Head of caudate nucleus (tissue), 42 donors: ENCODE measurements at places on chromosomes 5 and 9.

GRCh38 chr5:65102371-65102975 lies 333.7 kb downstream of the CWC27 start:
- DNase-seq = no peak

DNA sequence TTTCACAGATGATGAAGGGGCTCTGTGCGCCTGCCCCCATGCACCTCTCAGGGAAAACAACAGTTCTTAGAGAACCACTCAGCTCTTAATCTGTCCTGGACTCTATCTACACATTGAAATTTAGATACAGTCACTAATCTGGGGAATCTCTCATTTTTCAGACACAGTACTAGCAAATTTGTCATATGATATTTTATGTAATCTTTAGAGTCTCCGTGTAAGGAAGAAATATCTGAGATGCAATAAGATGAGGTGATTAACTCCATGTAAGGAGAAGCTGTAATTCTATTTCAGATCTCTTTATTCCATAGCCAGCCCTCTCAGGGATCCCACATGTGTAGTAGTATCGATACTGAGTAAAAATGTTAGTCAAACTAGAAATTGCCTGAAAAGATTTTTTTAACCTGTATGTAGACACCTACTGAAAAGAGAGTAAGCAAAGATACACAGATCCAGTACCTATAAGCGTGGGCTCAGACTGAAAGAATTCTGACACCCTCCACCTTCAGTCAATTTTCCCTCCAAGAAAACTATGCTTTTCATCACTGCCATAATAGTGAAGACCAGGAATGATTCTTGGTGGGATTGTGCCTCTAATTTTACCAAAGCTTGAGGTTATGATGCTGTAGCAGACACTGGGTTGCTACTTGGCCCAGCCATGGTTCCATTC lies 279.6 kb upstream of the TMEM161B start:
- no peak for DNase-seq

DNA sequence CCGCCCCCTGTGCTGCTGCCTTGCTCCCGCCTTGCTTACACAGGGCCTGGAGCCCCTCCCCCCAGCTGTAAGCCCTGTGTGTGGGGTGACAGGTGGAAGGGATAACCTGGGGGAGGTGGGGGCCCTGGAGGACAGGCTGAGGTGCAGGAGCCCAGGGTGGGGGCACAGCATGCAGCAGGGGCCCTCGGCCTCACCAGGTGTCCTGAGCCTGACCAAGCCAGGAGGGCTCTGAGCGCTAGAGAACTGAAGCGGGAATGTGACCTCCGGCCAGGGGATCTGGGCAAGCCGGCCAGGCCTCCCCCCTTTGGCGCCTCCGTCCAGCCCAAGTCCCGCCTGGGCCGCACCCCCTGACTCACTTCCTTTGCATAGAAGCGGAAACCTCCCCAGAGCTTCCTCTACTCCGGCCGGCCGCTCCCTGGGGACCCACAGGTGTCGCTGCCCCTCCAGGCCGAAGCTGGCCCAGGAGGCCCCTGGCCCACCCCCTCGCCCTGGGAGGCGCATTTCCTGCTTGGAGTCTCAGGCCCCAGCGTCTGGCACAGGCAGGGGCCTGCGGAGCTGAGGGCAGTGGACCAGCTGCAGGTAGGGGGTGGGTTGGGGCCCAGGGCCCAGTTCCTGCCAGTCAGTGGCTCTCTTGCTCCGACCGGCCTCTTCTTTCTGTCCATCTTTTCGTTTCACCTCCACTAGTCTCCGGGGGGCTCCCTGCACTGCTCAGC lies at the start of gene TOR4A:
TSS of gene TOR4A (plus strand) at position 398 of the 713 bp plus-strand sequence. CDS start 964 bp downstream, outside the sequence.
- DNase-seq = no peak

GRCh38 chr5:71969460-71969859 lies 137.8 kb upstream of the MAP1B start:
- no peak for DNase-seq

DNA sequence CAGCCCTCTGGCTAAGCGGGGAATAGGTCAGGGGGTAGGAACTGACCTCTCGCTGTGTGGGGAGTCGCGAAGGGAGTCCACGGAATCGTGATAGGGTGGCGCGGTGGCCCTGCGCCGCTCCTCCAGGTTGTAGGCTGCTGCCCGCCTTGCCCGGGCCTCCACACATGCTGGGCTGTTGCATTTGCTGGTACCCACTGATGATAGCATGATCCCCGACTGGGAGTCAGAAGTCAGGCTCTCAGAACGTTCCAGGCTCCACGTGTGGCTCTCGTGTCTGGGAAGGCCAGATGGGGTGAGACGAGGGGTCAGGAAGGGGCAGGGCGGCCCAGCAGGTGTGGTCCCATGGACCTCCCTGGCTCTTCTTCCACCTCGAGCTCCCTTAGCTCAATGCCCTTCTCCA lies 56.0 kb downstream of the PSD2 start:
- no peak for DNase-seq

GRCh38 chr5:10588109-10588775 lies 24.4 kb downstream of the ANKRD33B start:
- DNase-seq = no peak

- no peak for DNase-seq
Measured at GRCh38 chr5:3912790-3913189, 317.2 kb downstream of the IRX1 start.
